Non-pigmented ciliary epithelial cell (primary cell): ENCODE measurements at places on chromosomes 1 and 21.

GRCh38 chr1:99181892-99182291, 82.4 kb upstream of the PLPPR4 start:
- DNase-seq, result no peak

- peak; percentile 100 for DNase-seq
These were observed 56.9 kb downstream of the CLSTN1 start for GRCh38 chr1:9766759-9767442.

DNA sequence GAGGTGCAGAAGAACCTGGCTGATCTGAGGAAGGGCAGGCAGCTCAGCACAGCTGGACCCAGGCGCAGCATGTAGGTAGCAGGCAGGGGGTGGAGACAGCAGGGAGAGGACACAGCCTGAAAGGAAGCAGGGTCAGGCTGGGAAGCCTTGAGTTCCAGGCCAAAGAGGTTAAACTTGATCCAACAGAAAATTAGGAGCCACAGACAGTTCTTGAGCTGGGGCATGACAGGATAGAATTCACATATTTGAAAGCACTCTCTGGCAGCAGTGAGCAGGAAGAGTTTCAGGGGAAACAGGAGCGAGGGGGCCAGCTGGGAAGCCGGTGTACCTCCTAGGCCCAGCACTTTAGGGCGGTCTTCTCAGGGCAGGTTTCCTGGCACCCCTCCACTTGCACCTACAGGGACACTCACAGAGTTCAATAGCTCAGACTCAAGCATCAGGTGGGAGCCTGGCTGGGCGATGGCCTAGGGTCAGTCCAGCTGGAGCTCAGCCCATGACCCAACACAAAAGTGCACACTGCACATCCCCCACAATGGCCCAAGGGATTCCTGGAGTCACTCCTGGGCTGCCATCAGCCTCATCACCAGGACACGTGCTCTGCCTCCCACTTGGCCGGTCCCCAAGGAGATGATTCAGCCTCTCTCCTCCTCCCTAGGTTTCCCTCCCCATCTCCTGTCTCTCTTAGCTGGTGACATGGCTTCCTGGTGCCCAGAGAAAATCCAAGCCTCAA, 22.7 kb downstream of the MATN1 start:
- DNase-seq, result no peak

- no peak for DNase-seq
These were observed 4.2 kb upstream of the ZNF496 start for GRCh38 chr1:247335882-247336281.

- DNase-seq, result no peak
These were observed 78.4 kb downstream of the HS2ST1 start for GRCh38 chr1:86992861-86993260.

GRCh38 chr1:31715087-31715872, 11.5 kb upstream of the COL16A1 start:
- peak; percentile 60 for DNase-seq

GRCh38 chr1:155003227-155003765, 694 bp downstream of the ZBTB7B start:
- DNase-seq, result no peak

DNA sequence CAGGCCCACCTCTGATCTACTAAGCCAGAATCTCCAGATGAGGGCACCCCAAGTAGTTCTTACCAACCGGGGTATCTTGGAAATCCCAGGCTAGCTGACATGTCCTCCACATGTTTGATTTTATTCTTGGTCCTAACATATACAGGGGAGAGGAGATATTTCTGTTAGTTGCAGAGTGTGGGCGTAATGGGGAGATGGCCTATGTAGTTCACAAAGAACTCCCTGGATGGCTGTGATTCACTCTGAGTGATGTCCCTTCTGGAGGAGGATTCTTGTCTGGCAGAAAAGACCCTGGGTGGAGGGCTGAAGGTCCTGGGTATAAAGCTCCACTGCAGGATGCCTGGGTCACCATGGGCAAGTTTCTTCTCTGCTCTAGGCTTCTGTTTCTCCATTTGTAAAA, 13.1 kb downstream of the MECR start:
- no peak for DNase-seq

DNA sequence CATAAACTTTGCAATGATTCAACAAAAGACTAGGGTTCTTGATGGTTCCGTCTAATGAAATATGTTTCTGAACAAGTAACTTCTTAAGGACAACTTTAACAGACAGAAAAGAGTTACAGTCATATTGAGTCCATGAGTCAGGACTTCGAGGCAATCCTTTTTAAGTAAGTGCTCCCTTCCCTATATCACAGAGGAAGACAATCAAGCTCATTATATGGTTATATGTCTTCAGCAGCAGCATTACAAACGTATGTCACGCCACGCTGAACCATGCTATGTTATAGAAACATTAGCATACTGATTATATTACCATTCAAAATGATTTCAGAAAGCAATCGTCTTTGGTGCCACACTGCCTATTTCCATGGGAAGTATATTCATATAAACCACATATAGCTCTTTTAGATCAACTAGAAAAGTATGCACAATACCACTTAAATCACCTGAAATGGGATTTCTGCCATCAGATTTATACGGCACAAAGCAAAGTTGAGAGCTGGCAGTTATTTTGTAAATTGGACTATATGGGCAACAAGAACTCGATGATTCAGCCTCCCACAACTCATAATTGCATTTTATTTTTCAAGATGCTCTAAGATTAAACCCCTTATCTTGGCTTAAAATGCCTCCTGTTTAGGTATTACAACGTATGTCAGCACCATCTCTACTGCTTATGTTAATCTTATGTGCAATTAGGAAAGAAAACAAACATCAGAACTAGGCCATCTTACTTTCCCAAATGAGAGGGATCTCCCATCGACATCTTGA, 111.3 kb upstream of the SAMSN1 start:
- no peak for DNase-seq

GRCh38 chr1:10632691-10633090, 157.9 kb downstream of the PEX14 start:
- DNase-seq, result no peak

- DNase-seq, result no peak
These were observed 125.6 kb downstream of the BARHL2 start for GRCh38 chr1:90591355-90591969.

DNA sequence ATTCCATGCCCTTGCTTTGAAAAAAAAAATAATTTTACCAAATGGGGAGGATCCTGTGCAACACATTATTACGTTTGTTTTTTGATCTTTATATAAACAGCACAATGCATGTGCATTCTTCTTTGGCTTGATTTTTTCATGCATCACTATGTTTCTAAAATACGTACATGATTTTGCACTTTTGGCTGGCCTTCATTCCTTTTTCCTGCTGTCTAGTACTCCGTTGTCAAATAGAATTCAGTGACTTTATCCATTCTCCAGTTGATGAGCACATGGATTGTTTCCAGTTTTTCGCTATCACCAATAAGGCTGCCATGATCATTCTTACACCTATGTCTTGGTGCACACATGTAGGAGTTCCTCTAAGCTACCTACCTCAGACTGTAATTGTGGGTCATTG, 63.0 kb upstream of the ID3 start:
- no peak for DNase-seq
